GM20000 (cell line): ENCODE measurements at places on chromosomes 5 and 9.

GRCh38 chr9:86166546-86166945, 67.2 kb upstream of the GOLM1 start:
- DNase-seq: no peak

- DNase-seq: no peak
These were observed 41.7 kb downstream of the ACTL7B start for GRCh38 chr9:108813951-108814601.

GRCh38 chr9:70672161-70672649, 257.7 kb upstream of the KLF9 start:
- DNase-seq: no peak

DNA sequence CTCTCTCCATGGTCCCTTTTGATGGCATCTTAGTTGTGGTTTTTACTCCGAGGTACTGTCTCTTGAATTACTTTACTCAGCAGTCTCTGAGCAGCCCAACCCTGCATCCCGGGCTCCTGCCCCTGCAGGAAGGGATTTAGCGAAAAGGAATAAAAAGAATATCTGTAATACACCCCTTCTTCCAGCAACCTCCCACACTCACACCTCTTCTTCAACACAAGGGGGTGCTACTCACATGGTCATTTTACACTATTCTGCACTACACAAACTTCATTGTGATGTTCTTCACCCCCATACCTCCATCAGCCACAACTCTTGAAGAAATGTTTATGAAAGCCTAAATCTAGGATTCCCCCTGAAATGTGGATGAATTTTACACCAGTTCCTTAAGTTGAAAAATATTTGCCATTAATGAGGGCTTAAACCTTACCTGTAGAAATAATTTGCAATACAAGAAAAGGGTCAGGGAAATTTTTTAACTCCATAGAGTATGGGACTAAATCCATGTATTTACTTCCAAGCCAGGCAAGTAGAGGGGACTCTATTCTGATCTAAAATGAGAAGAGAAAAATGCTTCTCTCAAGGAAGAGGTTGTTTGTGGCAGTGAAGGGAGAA, 26.0 kb downstream of the TPD52L3 start:
- DNase-seq: peak; percentile 75

DNA sequence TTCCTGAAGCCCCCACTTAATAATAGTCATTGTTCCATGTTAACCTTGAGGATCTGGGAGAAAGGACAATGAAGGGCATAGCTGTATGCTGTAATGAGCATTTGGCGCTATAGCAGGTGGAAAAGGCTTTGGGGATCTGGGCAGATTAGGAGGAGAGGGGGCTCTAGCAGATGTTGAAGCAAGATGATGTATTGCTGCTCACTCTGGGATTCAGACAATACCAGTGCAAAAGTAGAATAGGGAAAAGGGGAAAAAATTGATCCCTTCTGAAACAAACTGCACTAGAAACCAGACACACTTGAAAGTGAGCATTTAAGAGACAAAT, 575.3 kb upstream of the MEF2C start:
- DNase-seq: no peak

DNA sequence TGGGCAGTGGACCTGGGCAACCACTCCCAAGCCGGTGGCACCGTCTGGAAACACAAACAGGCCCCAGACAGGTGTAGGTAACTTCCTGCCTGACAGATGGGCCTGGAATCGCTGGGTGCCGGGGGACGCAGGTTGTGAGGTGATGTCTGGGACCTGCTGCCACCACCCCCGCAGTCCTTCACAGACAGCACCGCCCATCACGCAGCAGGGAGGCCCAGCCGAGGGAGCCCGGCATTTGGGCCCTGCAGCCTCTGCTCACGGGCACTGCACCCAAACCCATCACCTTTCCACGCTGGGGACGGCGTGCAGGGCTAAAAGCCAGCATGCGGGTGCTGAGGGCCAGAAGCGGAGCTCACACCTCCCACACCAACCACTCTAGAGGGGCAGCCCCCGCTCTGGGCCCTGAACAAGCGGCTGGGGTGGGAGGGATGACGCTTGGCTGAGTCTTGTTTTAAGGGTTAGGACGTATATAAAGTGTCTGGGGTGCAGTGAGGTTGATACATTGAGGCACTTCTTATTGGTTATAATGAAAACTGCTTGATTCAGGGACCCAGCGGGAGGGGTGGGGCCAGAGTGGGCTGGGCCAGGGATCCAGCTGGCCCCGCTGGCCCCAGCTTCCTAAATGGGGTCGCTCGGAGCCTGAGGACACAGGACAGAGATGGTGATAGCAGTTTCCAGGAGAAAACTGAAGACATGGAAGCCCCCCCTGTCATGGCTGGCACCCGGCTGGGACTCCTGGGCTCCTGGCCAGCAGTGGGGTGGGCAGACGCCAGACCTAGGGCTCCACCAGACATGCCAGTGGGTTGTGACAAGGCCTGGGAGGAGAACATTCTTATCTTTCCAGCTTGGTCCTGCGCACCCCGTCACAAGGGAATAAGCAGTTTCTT, 11.3 kb downstream of the MYMK start:
- no peak for DNase-seq

GRCh38 chr9:89207026-89207425, 28.4 kb upstream of the SHC3 start:
- DNase-seq: no peak

DNA sequence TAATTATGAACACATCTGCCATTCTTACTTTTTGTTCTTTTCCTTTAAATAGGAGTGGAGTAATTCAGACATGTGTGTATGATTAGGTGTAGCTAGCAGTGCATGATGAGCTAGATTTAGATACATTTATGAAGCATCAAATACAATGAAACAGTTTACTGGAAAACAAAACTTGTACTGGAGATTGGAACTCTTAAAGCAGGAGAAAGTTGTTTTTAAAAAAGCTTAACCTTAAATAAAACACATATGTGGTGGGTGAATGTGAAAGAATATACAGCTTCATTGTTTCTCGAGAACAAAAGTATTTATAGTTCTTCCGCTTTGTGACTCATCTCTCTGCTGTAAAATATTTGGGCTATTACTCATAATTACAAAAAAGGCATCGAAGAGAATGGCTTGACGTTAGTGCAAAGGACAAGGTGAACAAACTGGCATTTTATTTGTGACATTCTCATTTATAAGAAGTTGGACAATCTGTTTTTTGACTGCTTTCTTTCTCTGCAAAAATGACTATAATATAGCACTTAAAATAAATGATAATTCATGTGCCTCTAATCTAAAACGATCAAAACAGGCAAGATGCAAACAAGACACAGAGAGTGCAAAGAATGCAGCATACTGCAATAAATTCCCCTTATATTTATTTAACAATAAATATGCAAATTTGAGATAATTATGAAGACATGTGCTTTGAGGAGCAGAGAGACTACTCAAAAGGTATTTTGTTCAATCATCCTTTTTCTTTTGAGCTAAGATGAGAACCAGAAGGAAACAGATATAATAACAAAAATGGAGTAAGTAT, 478.8 kb downstream of the CETN3 start:
- DNase-seq: peak; percentile 6
